ENCODE measurements at places on chromosomes 5 and 9.

GRCh38 chr5:128644863-128645262, 106.8 kb upstream of the FBN2 start:
- DNase-seq = no peak

- peak; percentile 33 for DNase-seq
Measured at GRCh38 chr9:126722252-126722921, 82.5 kb upstream of the ZBTB43 start.

- no peak for DNase-seq
Measured at GRCh38 chr9:97366476-97366875, 45.4 kb upstream of the TDRD7 start.

DNA sequence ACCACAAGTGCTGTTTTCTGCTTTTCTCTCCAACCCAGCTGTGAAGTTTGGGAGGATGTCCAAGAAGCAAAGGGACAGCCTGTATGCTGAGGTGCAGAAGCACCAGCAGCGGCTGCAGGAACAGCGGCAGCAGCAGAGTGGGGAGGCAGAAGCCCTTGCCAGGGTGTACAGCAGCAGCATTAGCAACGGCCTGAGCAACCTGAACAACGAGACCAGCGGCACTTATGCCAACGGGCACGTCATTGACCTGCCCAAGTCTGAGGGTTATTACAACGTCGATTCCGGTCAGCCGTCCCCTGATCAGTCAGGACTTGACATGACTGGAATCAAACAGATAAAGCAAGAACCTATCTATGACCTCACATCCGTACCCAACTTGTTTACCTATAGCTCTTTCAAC, 145.2 kb downstream of the RORB start:
- no peak for DNase-seq

DNA sequence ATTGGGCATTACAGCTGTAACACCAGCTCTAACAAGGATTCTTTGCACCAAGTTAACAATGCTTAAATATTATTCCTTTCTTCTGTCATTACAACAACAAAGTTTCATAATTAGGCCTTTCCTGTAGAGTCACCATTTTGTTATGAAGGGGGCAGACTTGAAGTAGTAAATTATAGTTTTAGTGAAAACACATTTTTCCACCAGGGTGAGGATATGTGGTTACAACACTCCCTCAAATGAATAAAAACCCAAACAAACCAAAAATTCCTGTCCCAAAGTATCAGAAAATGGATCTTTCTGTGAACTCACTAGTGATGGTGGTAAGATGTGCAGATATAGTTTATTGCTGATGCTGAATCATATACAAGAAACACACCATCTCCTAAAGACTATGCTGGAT, 250.5 kb upstream of the TUT7 start:
- DNase-seq = no peak

- DNase-seq = no peak
Measured at GRCh38 chr5:137587919-137588318, 88.8 kb upstream of the SPOCK1 start.

- peak; percentile 67 for DNase-seq
Measured at GRCh38 chr5:74903165-74903787, 37.1 kb upstream of the FAM169A start.
